ENCODE measurements at places on chromosomes 7 and 10. TPM values are rescaled to one million over a fixed set of nuclear protein-coding genes. Genes with fewer than 3 reads are reported as not detected.
A peak's percentile ranks its signal among the peaks of the same experiment; 100 is the strongest.

The LIPK gene
- total RNA-seq = not detected

The CYP26C1 gene
- 0.15 TPM for total RNA-seq

The HMX3 gene
- total RNA-seq = not detected

The MEIG1 gene
- total RNA-seq = not detected

The MGAM2 gene
- total RNA-seq = not detected

DNA sequence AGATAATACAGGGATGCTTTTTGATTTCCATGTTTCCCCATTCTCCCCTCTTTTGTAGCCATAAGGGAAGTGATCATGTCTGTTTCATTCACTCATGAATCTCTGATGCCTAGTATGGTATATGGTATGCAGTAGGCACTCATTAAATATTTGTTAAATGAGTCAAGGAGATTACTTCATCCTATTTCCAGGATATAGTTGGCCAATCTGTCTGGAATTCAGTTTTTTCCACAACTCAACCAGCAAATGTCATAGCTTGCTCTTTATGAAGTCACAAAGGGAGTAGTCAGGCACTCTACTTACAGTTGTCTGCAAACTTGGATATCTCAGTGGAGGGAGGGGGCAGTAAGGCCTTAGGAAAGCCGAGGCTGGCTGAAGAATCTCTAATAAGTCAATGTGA, 853.6 kb downstream of the LRMDA start:
- H3K36me3 ChIP-seq = no peaks in the 10 kb centered on the region
- no peaks in the 10 kb centered on the region for H3K4me1 ChIP-seq
- no peak for DNase-seq
- H3K4me3 ChIP-seq = no peak overlapping the region
- H3K27ac ChIP-seq = no peak overlapping the region

GRCh38 chr10:58666024-58666423, 153.4 kb downstream of the BICC1 start:
- no peaks in the 10 kb centered on the region for H3K4me1 ChIP-seq
- H3K36me3 ChIP-seq = no peaks in the 10 kb centered on the region
- DNase-seq = no peak
- H3K27me3 ChIP-seq = no peaks in the 10 kb centered on the region
- peak overlapping the region; percentile 45 for H3K27ac ChIP-seq

- no peaks in the 10 kb centered on the region for H3K27me3 ChIP-seq
- no peak overlapping the region for H3K4me3 ChIP-seq
- DNase-seq = no peak
- no peaks in the 10 kb centered on the region for H3K36me3 ChIP-seq
These were observed 53.4 kb upstream of the MKX start for GRCh38 chr10:27799046-27799445.

DNA sequence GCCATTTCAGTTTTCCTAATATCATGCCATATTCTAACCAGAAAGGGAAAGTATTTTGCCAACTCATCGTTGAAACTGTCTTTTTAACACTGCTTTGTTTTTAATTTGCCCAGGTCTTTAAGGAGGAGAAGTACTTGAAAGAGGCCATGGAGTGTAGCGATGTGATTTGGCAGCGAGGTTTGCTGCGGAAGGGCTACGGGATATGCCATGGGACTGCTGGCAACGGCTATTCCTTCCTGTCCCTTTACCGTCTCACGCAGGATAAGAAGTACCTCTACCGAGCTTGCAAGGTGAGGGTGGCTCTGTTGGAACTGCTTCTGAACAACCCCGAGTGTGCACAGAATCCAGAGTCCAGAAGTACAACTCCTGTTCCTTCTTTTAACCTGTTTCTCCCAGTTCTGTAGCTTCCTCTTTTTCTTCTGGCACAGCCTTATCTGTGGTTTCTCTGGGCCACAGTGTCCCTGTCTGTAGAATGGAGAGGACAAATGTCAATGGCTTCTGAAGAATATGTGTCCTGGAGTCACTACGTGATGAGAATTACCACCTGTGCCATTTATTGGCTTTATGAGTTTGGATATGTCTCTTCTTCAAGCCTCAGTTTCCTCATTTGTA, 60.1 kb downstream of the LANCL2 start:
- H3K4me1 ChIP-seq = no peaks in the 10 kb centered on the region
- no peak overlapping the region for H3K4me3 ChIP-seq

DNA sequence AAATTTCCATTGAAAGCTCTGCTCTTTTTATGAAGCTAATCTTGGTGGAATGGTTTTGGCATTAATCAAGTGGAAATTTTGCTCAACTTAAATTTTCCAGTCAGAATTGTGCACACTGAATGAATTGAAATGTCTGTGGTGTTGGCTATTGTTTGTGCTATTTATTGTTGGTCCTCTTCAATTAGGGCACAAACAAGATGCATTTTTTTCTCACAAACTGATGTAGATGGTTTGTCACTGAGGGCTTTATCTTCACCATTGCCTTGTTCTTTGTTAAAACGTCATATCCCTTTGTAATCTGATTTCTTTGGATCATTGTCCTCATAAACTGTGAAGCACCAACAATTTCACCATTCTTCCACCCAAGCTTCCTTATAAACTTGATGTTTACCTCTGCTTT, 152.1 kb upstream of the RHOBTB1 start:
- no peak overlapping the region for H3K27ac ChIP-seq
- no peak overlapping the region for H3K4me3 ChIP-seq
- H3K4me1 ChIP-seq = no peaks in the 10 kb centered on the region
- DNase-seq = no peak
- H3K27me3 ChIP-seq = no peaks in the 10 kb centered on the region
- H3K36me3 ChIP-seq = no peaks in the 10 kb centered on the region

GRCh38 chr7:44259547-44260457, 59.0 kb downstream of the YKT6 start:
- peaks cover 19% of the 10 kb centered on the region for H3K4me1 ChIP-seq
- peak; percentile 64 for DNase-seq
- no peaks in the 10 kb centered on the region for H3K36me3 ChIP-seq
- peak overlapping the region; percentile 44 for H3K27ac ChIP-seq
- H3K27me3 ChIP-seq = no peaks in the 10 kb centered on the region
- no peak overlapping the region for H3K4me3 ChIP-seq

DNA sequence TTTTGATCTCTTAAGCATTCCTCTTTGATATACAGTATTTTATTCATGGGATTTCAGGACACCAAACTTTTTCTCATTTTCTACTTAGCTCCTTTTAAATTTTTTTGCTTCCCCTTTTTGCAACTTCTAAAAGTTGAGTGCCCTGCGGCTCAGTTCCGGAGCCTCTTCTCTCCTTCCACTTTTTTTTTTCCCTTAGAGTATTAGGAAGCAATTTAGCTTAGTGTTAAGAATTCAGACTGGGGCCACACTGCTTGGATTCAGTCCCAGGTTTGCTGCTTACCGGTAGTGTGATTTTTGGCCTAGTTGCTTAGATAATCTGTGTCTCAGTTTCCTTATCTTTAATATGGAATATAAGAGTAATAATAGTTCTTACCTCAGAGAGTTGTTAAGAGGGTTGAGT, 3.4 kb downstream of the STAM start:
- no peak overlapping the region for H3K4me3 ChIP-seq
- H3K36me3 ChIP-seq = no peaks in the 10 kb centered on the region
- H3K4me1 ChIP-seq = peaks cover 12% of the 10 kb centered on the region
- H3K27ac ChIP-seq = no peak overlapping the region
- no peaks in the 10 kb centered on the region for H3K27me3 ChIP-seq
- DNase-seq = no peak

DNA sequence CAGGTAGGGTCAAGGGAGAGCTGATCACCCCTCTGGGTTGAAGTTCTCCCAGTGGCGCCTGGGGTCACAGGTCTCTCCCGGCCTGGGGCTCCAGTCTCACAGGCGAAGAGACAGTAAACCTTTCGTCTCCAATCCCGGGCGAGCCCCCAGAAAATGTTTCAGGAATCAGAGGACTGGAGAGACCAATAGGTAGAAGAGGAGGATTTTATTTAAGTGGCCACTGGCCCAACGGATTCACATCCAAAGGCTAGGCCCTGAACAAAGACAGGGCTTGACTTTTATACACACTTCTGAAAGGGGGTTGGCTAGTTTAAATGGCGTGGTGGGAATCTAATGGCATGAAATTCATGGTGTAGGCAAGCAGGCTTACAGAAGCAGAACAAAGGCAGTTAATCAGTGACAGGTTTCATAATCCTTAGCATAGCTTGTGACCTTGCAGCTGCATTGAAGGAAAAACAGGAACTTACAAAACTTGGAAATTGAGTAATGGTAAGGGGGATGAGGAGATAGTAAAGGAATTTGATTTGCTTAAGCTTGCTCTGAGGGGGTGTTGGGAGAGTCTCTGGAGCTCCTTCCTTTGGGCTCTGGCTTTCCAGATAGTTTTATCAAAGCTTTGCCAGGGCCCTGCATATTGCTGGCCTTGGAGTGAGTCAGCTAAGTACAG, 105.5 kb downstream of the TRIM24 start:
- H3K4me1 ChIP-seq = no peaks in the 10 kb centered on the region
- H3K36me3 ChIP-seq = peaks cover 4% of the 10 kb centered on the region
- no peak overlapping the region for H3K27ac ChIP-seq
